T-helper 2 cell (primary cell): ENCODE measurements at places on chromosomes 3 and 15.

- DNase-seq, result no peak
Observed at GRCh38 chr3:129482721-129483120, 42.7 kb downstream of the IFT122 start.

- no peak for DNase-seq
Observed at GRCh38 chr15:42686281-42686680, 50.6 kb downstream of the CDAN1 start.

- no peak for DNase-seq
Observed at GRCh38 chr3:4228295-4228694, 74.9 kb upstream of the SETMAR start.

DNA sequence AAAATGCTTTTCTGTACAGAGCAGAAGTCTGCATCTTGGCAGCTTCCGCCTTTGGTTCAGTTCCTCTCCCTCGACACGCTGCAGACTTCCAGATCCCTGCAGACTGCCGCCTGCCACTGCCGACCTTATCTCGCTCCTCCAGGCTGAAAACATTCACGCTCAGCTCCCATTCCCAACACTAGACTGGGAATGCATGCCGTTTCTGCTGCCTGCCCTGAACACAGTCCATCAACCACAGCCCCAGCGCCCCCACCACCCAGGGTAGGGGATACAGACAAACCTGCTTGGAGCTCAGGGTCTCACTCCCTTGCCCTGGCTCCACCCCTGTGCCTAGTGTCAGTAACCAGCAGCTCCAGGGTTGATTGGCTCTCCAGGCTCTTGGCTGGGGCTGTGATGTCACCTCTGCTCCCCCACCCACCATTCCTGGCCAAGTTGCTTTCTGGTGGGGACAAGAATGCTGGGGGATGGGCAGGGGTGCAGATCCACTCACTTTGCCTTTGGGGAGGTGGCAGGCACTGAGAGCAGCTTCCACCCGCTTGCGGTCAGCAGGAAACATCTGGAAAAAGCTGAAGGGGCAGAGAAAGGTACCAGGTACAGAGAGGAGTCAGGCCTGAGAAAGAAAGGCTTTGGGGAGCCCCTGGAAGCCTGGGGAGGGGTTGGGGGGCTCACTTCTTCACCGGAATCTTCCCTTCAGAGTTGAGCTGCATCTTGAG lies 6.1 kb downstream of the PLCB2 start:
- DNase-seq, result no peak

GRCh38 chr3:78459796-78460195 lies 1308.0 kb downstream of the ROBO1 start:
- DNase-seq, result no peak

DNA sequence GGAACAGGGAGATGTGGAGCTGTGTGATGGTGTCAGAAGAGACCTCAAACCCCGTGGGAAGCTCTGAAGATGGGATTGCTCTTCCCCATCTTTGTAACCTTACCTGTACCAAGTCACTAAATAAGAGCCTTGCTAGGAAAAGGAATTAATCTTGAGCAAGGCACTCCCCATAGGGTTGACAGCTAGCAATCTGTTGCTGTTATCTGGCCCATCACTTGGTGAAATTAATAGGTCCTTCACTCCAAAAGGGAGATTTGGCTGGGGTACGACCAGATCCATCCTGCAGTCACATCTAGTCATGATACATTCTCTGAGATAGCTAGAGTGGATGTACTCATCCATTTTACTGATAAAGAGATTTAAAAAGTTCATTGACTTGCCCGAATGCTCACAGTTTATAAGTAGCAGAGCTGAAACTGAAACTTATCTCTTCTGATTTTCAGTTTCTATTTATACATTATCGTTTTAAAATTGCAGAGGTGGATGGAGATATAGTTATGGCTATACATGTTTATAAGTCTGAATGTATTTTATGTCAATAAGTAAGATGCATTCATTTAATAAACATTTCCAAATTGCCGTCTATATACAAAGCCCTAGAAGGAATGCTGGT lies 299.1 kb upstream of the MCTP2 start:
- DNase-seq, result peak; percentile 13

- no peak for DNase-seq
Observed at GRCh38 chr15:36879568-36880222, 220.7 kb downstream of the MEIS2 start.

DNA sequence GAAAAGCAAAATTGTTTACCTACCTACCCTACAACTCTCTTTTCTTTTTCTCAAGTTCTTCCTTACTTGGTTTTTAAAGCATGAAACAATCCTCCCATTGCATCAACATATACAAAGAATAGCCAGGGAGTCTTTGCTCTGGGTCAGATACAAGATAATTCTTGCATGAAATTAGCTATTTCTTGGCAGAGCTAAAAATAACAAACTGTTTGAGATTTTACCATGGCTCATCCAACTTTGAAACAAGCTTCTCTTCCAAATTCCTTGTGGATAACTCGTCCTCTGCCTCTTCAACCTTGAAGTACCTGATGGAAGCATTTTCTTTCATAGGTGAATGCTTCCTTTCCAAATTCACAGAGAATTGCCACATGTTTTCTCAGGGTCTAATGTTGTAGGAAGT lies 9.2 kb upstream of the CBLB start:
- no peak for DNase-seq

DNA sequence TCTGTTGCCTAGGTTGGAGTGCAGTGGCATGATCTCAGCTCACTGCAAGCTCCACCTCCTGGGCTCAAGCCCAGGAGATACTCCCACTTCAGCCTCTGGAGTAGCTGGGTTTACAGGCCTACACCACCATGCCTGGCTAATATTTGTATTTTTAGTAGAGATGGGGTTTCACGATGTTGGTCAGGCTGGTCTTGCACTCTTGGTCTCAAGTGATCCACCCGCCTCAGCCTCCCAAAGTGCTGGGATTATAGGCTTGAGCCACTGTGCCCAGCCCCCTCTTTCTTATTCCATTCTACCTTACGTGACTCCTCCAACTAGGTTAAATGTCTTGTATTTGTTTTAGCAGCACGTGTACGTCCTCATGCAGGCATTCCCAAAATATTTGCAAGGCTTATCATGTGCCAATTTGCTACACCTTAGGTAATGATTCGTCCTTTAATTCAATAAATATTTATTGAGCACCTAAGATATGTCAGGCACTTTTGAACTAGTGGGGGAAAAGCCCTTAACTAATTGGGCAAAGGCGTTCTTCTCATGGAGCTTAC lies 14.9 kb upstream of the MAGI1 start:
- DNase-seq, result no peak

DNA sequence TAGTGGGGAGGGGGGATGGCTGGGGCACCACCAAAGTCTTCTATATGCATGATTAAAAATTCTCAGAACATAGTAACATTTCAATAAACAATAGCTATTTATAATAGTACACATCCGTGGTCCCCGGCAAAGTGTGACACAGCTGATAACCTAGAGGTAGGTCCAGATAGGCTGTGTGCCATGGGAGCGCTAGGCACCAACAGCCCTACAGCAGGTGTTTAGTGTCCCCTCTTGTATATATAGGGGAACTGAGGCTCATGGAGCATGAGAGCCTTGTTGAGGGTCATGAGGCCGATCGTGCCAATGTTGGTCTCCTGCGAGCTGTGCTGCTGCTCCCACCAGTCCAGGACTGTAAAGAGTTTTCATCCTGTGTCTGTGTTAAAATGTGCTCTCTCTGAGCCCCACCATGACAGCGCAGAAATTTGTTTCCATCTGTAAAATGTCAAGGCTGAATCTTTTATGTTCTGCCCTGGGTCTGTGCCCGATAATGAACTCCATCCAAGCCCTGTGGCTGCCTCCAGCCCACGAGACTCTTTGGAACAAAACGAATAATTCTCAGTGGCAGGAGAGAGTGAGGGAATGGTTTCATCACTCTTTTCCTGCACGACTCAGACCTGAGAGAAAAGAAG lies 14.5 kb downstream of the TMEM158 start:
- DNase-seq, result no peak

- no peak for DNase-seq
Observed at GRCh38 chr3:66863205-66864111, 134.6 kb upstream of the KBTBD8 start.

- no peak for DNase-seq
Observed at GRCh38 chr3:39485547-39485946, 18.1 kb downstream of the MOBP start.

DNA sequence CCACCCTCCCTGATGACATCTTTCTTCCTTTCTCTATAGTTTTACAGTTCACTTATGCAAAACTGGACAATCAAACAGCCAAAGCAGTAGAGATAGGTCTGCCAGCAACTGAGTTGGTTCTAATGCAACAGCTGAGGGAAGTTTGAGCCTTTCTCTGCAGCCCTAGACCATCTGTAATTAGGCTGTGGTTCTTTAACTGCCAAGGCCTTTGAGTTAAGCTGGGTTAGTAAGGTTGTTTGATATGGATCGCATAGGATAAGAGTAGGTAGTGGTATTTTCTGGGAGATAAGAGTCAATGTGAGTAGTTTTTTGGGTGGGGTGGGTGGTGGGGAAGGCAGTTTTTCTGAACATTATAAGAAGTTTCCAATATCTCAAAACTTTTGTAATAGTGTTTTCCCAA lies 3.0 kb downstream of the RPL39L start:
- no peak for DNase-seq

- DNase-seq, result peak; percentile 51
Observed at GRCh38 chr3:112814266-112814665, 32.4 kb downstream of the CD200R1L start.

DNA sequence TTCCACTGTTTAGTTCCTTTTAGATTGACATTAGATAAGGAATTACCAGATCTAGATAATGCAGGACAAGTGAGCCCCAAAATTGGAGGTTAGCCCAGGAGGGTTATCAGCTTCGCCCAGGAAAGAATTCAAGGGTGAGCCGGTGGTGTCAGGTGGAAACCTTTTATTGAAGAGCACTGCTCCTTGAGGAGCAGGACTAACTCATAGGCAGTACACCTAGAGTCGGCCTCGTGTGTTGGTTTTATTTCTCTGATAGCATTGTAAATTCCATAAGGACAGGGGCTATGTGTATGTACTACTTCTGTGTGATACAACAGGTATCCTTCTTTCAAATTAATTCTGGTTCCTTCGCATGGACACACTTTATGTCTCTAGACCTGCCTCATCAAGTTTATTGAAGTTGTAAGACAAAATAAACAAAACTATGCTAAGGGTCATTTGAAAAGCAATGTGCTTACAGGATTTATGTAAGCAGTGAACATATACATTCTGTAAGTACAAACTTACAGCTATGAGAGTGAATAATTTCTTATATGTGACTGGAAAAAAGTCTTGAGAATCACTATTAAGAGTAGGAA lies 57.2 kb downstream of the SNX4 start:
- DNase-seq, result no peak

DNA sequence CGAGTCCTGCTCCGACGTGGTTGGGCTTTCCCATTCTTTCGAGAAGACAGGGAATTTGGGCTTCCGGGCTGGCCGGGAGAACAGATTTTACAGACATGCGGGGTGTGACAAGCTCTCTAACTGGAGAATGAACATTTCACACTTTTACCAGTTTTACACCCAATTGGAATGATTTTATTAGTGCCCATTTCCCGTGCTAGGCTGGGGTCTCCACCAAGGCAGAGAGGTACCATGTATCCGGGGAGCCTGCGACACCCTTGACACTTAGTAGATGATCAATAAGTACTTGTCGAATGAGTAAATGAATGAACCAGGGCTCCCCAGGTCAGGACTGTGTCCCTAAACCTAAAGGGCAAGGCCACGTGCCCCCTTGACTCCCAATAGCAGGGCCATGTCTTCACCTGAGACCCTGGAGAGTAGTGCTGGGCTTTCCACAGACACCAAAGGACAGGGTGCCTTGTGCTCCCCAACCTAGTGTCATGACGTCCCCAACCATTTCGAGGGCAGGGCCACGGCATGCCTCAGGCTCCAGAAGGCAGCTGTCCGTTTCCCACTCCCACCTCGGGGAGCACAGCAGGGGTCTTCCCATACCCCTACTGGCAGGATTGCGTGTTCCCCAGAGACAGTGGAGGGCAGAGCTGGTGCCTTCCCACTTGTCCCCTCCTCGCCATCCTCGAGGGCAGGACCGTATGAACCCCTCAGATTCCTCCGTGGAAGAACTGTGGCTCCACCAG lies 679 bp upstream of the MYD88 start:
- DNase-seq, result no peak

DNA sequence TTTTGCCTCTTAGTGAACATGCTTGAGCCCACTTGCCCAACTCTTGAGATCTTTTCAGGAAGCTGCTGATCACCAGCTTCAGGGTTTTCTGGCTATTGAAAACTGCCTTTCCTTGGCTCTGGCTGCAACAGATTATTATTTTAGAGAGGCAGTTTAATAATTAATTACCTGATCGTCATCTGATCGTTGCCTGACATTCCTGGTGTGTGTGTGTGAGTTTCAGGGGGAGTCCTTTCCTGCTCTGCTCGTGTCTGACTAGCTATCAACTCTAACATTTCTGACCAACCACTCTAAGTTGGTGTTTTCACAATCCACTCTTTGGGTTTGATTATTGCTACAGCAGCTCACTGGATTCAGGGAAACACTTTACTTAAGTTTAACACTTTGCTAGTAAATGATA lies 84.3 kb upstream of the SPATA16 start:
- no peak for DNase-seq

DNA sequence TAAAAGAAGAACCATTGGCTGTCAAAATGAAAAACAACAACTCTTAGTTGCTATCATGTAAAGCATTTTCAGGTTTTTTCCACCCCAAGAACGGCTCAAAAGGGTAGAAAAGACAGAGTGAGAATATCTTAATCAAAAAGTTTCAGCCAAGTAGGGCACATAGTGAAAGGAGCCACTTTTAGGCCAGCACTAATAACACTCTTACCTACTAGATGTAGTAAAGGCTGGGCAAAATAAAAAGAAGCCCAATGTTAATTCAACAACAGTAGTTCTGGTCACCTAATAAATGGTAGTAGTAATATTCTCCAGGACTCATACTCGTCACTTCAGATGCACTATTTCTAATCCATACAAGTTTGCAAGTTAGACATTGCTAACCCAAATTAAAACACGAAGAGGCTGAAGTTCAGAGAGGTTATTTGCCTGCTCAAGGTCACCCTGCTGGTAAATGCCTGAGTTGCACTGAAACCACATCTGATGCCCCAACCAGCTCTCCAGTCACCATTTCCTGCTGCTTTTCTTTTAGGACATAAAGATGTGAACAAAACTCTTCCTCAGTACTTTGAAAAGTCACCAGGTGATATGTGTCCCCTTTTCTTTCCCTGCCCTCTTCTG lies 7.5 kb downstream of the GOLIM4 start:
- no peak for DNase-seq

- DNase-seq, result no peak
Observed at GRCh38 chr15:52052066-52052935, 33.3 kb downstream of the MAPK6 start.

GRCh38 chr3:33331414-33331813 lies 54.2 kb downstream of the FBXL2 start:
- DNase-seq, result no peak
